ENCODE measurements at places on chromosomes 6 and 20.

DNA sequence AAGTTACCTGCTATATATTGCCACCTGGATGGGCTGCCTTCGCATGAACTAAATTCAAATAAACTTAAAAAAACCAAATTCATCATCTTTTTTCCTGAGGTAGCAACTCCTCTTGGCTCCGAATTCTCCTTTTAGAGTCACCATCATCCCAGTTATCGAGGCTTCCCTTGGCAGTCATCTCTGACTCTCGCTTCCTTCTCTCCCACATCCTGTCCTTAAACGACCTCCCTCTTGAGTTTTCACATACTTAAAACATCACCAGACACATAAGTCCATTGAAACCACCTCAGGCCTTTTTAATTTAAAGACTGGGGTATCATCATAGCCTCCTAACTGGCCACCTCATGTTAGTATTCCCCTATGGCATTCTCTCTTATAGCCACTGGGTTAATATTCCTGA is 296.1 kb upstream of the FLRT3 start:
- no peak for DNase-seq

DNA sequence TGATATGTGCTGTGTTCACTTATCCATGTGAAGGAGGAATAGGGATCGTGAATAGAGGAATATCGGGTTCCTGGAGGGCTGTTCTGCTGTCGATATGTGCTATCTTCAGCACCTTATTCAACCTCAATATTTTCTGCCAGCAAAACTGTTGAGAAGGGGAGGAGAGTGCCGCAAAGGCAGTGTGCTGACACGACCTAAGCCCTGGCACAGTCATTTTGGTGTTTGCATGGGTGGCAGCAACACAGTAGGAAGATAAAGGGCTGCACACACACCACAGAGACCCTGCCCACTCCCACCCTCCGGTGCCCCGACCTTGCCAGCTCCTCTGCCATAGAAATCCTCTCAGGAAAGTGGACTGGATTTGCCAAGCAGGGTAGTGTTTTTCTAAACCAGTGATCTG is 47.0 kb downstream of the ZDHHC14 start:
- DNase-seq, result no peak

GRCh38 chr6:100657678-100658330 is 193.1 kb upstream of the SIM1 start:
- peak; percentile 32 for DNase-seq

GRCh38 chr6:135281227-135281626 is 100.1 kb downstream of the MYB start:
- no peak for DNase-seq

GRCh38 chr20:41172296-41173140 is 35.2 kb downstream of the PLCG1 start:
- DNase-seq, result no peak

- no peak for DNase-seq
Observed at GRCh38 chr20:20823476-20823881, 111.0 kb upstream of the RALGAPA2 start.

- DNase-seq, result no peak
Observed at GRCh38 chr6:878179-878578, 185.2 kb upstream of the EXOC2 start.

GRCh38 chr6:110338820-110339470 is 19.2 kb downstream of the METTL24 start:
- DNase-seq, result no peak

GRCh38 chr6:35057449-35058357 is 83.4 kb downstream of the TCP11 start:
- no peak for DNase-seq

DNA sequence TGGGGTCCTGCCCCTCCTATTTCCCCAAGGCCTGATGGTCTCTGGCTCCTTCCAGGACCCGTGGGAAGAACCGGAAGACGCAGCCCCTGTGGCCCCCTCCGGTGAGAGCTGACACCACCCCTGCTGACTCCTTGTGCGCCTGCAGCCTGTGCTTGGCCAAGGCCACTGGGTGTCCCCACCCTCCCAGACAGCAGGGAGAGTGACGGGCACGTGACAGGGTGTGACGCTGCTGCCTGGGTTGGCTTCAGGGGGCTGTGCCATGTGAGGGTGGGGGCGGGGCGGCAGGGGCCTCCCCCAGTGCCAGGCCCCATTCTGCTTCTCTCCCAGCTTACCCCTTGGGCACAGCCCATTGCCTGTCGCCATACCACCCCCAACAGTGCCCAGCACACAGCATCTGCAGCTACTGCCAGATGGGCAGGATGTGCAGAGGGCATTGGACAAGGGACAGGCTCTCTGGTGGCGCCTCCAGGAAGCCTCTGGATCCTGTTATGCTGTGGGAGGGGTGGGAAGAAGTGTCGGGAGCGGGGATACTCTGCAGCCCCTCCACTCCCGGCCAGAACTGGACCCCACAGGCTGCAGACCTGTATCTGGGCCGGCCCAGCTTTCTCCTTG is 2.9 kb downstream of the BIRC7 start:
- peak; percentile 35 for DNase-seq

DNA sequence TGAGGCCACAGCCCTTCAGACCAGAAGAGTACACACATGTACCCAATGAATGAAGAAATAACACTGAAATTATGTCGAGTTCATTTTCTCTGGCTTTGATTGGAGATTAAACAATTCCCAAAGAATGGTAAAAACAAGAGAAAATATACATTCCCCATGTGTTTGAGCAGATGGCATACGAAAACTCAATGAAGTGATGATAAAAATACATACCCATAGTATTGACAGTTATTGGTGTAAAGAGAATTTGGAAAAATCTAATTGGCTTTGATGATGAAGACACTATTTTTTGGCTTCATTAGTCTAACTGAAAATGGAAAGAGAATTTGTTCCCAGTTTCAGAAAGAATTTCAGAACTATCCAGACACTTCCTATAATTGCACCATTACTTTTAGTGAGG is 76.6 kb upstream of the SNRPB2 start:
- DNase-seq, result no peak

GRCh38 chr20:1896484-1897258 is 1.5 kb downstream of the SIRPA start:
- no peak for DNase-seq

- peak; percentile 87 for DNase-seq
Observed at GRCh38 chr6:53066077-53066417, 843 bp downstream of the FBXO9 start.

- DNase-seq, result no peak
Observed at GRCh38 chr20:43721429-43722152, 5.2 kb downstream of the GTSF1L start.

DNA sequence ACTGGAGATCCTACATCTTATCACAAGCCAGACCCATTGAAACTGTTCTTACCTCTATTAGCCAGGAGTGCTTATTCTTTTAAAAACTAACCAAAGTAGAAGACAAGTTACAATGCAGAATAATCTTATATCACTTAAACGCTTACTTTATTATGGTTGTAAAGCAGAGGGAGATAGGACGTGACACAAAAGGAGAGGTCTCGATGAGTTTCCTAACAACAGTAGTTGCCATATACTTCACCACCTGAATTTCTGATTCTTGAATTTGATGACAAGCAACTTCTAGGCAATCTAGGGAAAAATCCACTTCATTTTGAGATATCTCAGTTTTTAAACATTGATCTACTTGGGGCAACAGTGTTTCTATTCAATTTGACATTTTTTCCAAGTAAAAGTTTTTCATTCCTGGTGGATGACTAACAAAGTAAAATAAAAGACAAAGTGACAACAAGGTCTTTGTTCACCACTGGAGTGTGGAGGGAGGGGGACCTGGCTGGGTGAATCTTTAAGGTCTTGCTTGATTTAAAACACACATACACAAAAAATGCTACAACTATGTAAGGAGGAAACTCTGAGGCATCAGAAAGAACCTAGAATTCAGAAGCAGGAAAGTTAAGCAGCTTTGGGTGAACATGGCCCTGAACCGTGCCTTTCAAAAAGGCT is 110.9 kb downstream of the SMLR1 start:
- no peak for DNase-seq

DNA sequence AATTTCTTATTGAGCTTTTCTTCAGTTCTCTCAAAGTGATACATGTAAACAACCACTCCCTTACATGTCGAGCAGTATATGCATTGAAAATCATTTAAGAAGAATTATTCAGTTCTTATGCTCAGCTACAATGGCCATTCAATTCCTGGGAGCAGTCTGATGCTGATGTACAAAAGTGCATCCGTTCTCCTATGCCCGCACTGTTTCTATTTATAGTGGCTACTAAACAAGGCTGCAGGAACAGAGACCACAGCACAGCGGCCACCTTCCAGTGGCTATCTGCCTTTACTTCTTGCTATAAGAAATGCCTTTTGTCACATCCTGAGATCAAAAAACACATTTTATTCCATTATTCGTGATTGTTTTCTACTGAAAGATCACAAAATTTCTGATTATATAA is 82.2 kb downstream of the FHL5 start:
- no peak for DNase-seq

GRCh38 chr20:61724376-61724775 is 341.3 kb downstream of the TAF4 start:
- DNase-seq, result no peak

- no peak for DNase-seq
Observed at GRCh38 chr20:51731731-51732095, 36.5 kb downstream of the ATP9A start.

DNA sequence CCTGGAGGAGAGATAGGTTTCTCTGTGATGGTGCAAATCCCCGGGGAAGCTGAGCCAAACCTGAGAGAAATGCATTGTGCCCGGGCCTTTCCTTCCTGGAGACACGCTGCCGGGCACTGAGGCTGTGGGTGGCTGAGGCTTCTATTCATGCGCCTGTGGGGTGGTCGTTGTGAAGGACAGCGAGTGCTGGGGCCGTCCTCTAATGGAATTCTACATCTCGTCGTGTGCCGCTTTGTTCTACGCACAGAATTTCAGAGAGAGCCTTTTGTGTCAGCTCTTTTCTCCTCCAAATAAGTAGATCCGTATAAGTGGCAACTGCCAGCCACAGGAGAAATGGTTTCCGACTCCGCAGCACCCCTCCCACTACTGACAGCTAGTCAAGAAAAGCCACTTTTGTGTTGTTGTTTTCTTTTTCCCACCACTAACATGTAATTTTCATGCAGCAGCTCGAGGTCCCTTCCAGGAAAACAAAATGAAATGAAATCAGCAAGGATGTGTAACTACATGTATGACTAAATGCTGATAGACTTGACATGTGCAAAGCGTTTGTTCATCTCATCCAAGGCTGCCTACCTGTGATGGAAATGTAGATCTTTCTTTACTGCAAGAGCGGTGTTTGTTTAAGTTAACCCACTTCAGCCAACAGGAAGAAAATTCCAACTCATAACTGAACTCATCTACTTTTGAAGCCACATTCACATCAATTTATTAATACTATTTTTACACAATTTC is 26.4 kb upstream of the PXDC1 start:
- no peak for DNase-seq

DNA sequence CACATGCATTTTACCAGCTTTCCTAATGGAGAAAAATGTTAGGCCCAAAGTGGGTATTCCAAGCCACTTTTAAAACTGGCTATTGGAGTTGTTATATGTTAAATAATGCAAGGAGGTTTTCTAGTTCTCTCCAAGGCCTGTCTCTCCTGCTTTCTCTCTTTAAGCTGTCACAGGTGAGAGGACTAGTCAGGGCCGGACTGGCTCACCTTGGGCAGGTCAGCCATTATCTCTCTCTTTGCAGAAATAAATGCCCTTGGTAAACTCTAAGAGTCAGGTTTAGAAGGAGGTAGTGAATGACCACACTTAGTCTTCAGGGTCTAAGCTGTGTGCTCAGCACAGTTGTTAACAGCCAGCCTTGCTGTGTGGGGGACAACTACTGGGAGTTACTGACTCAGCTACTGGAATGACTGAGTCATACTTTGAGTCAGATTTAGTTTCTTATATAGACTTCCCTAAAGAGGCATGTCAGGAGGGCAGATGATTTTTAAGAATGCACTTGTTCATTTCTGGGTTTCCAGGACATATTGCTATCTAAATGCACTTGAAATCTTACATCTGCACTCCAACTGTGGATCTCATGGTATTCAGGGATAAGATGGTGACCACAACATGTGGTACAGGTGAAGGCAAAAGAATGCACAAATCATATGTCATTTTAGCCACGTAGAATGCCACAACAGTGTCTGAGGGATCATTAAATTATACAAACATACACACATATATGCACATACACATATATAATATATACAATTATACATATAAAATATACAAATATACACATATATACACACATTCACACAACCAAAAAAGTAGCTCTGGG is 719.4 kb downstream of the EPM2A start:
- peak; percentile 2 for DNase-seq

DNA sequence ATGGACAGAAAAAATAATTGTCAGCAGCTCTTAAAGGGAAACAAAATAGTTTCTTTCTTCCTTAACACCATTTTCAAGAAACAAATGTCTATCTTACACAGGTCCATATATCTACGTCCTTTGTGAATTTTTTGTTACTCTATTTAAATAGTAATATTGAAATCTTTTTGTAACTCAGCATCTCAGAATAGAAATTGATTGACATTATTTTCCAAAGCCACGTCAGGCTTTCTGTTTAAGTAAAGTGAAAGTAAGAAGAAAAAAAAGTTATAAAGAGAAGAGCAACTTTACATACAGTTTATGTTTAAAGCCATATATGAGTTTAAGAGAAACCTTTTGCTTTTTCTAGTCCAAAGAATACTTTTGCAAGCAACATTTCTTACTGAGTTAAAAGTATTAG is 402.9 kb upstream of the SOX4 start:
- DNase-seq, result no peak

DNA sequence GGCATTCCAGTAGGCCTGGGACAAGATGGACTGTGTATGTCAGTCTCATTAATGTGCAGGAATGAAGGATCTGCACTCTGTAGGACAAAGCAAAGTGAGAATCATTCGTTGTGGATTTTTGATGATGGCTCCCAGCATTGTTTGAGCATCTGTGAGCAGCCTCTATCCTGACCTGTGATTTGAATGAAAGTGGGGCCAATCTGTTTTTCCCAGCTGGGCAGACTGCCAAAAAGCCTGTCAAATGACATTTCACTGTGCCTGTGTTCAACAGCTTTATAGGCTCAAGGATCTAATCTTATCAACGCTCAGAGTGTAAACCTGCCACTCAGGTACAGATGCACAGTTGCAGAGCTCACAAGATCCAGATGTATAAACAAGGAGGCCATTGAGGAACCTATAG is 86.7 kb upstream of the SYNDIG1 start:
- DNase-seq, result no peak

DNA sequence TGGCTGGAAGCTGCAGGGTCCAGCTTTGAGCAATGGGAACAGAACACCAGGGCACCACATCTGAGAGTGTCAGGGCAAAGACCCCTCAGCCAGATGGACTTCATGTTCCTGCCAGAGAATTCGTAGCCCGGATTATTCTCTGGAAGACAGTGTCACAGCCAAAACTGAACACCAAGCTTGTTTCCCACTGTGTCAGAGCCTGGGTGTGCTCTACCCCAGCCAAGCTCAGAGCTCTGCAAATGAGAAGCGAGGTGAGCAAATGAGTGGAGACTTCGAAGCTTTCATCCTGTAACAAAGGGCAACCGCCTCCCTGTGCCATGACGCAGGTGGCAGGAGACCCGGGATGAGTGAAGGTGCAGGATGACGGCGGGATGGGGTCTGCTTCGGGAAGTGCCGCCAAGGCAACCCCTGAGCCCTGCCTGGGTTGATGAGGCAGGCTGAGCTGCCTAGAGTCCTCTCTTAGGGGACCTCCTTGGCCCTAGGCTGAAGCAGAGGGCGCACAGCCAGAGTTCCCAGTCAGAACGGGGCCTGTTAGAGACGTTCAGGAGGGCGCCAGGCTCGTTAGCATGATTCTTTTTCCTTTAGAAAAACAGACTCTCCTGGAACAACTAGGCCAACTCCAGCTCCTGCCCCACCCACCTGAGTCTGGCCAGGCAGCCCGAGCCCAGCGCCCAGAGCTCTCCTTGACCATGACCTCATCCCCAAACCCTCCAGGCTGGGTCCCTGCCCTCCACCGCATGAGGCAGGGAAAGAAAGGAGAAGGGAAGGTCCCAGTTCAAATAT is 187.7 kb downstream of the SOD2 start:
- DNase-seq, result no peak

GRCh38 chr20:16562259-16562658 is 11.0 kb downstream of the KIF16B start:
- DNase-seq, result no peak
